ENCODE measurements at places on chromosomes 6 and 20.
A peak's percentile ranks its signal among the peaks of the same experiment; 100 is the strongest.

- no peak for DNase-seq
Observed at GRCh38 chr6:13354331-13355042, 26.1 kb upstream of the TBC1D7 start.

- DNase-seq: no peak
Observed at GRCh38 chr20:3297079-3297378, 58.0 kb upstream of the SLC4A11 start.

DNA sequence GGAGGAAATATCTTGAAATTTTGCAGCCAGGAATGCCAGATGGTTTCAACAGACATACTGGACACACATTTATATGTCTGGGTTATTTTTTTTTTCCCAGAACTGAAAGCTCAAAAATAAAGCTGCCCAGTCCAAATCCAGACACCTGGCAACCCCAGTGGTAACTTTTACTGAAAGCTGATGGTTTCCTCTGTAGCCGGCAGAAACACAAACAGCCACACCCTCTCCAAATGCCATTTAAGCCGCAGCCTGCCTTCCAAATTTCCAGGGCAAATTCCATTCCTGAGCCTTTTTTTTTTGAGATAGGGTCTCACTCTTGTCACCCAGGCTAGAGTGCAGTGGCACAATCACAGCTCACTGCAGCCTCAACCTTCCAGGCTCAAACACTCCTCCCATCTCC, 6.5 kb upstream of the PREX1 start:
- DNase-seq: no peak

GRCh38 chr6:116536216-116536621, 9.3 kb downstream of the TRAPPC3L start:
- DNase-seq: peak; percentile 58

DNA sequence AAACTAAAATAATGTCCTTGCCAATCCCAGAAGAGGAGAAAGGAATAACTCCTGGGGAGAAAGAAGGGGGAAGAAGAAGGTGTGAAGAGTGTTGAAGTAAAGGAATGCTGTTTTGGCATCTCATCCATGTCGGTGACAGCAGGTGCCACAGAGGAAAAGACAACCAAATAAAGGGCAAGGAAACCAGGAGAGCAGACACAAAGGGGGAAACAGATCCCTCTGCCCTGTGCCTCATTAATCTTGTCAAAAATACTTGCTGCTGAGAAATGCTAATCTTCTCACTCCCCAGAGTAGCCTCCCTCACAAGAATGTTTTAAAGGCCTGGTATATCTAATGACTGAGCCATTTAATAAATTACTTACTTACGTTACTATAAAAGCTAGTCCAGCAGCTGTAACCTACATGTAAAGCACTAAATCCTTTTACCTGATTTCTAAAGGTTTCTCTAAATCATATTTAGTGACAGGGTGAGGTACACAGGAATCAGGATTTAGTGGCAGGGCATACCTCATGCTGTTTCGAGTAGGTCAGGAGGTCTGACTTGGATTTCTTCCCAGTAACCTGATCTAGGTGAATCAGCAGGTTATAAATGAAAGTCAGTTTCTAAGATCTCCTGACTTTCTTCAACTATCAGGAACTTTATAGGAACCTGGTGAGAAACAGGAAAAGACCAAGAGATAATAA, 377.1 kb downstream of the CENPW start:
- no peak for DNase-seq

- DNase-seq: no peak
Observed at GRCh38 chr20:62266340-62266739, 28.0 kb downstream of the OSBPL2 start.

GRCh38 chr6:70371454-70372105, 41.7 kb upstream of the FAM135A start:
- DNase-seq: peak; percentile 82

- peak; percentile 35 for DNase-seq
Observed at GRCh38 chr6:106648651-106649308, 19.4 kb downstream of the QRSL1 start.

DNA sequence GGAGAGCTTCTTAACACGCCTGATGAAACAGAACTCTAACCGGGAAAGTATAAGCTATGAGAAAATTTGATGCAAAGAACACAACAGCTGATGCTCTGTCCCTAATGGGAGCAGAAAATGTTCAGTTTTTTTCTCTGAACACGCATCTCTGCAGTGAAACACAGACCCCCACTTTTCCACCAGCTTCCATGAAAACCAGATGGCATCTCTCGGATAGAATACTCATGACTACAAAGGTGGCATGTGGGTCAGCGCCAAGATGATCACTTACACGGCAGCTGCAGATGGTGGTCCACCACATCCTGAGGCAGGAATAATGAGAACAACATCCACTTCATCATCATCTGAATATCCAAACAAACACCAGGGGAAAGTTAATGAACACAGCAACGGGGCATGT, 85.2 kb upstream of the CNR1 start:
- no peak for DNase-seq

DNA sequence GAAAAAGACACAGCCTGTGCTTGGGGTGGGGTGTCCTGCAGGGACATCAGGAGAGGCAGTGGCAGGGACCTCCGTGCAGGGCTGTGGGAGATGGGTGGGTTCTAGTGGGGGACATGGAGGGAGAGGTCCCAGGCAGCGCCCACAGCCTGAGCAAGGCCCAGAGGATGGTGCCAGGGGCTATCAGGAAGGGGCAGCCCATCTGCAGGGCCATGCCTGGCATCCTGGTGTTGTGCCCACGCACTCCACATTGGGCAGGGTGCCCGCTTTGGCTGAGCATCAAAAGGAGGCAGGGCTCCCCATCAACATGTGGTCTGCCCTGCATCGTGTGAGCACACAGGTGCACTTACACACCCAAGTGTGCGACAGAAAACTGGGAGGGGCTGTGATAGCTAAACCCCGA, 184.3 kb upstream of the SNX9 start:
- DNase-seq: no peak

DNA sequence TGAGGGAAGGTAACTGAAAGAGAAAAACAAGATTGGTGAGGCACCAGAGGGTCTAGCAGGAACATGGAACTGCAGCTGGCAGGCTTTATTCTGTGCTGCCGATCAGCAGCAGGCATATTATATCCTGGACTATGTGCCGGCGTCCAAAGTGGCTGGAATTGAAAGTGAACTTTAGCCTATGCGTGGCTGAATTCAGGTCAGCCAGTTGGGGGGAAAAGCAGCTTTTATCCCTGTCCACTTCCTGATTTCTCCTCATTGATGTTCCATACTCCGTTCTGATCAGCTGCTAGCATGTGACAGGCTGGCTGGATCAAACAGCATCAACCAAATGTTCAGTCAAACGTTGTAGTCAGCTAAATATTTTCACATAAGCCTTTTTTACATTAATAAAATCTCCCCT, 99.0 kb downstream of the CAP2 start:
- DNase-seq: no peak

- DNase-seq: peak; percentile 83
Observed at GRCh38 chr6:110875548-110876169, 1.1 kb downstream of the AMD1 start.

- no peak for DNase-seq
Observed at GRCh38 chr20:34642009-34642408, 34.9 kb downstream of the PIGU start.

- DNase-seq: peak; percentile 44
Observed at GRCh38 chr6:99613705-99614429, 7.2 kb downstream of the PRDM13 start.

GRCh38 chr20:35342154-35342769, 50.0 kb upstream of the FAM83C start:
- DNase-seq: no peak

DNA sequence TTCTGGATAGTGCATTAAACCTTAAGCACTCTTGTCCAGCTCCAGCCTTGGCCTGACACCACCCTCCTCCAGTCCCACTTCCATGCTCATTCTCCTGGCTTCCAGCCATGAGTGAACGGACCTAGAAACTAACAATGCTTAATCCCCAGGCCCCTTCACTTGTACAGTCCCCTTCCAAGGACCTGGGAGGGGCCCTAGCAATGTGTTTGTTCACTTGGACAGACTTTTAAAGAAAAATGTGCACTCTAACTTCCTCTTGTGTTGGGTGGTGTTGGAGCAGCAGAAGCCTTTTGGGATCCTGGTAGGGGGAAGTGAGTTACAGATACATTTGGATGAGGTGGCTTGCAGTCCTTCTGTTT, 48.9 kb upstream of the CCN6 start:
- no peak for DNase-seq

DNA sequence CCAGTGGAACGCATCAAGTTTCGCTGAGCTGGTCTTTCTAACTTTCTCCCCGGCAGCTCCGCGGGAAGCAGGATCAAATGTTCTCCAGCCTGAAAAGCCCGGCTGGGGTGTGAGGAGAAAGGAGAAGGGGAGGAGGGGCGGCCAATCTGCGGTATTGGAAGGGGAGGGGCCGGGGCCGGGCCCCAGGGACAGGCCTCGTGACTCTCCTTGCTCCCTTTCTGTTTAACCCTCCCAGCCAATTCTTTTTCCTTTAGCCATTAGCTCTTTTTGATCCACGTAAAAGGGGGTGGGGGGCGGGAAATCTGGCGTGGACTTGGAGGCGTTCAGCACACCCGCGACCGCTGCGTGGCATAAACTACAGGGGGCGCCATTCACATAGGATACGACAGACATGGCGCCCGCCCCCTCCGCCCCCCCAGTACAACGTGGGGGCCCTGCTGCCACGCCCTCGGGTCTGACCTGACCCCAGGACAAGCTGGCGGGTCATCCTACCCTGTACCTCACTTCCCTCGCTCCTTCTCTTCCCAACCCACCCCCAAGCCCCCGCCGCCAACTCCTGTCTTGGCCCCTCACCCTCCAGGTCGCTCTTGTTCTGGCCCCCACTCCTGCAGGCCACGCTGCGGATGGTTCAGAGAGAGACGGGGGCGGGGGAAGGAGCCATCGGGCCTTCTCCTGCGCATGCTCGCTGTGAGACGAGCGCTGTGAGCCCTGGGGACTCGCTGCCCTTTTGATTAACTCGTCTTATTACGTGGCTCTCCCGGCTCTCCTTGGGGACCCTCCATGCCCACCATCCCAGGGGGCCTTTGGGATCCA, 7.8 kb upstream of the MDGA1 start:
- DNase-seq: peak; percentile 71

DNA sequence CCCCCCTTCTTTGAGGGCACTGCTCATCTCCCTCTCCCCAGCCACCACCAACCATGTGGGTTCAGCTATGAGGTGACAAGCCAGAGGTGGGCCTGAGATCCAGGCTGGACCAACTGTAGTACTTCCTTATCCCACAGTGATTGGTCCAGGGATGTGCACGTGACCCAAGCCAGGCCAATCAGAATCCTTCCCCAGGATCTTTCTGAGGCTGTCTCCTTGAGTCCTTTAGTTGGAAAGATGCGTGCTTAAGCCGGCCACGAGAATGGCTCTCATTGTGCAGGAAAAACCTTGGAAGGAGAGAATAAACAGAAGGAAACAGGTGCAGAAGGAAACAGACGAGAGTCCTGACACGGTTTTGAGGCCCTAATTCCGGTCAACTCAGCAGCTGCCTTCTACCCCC, 39.2 kb downstream of the ZC3H12D start:
- DNase-seq: no peak

DNA sequence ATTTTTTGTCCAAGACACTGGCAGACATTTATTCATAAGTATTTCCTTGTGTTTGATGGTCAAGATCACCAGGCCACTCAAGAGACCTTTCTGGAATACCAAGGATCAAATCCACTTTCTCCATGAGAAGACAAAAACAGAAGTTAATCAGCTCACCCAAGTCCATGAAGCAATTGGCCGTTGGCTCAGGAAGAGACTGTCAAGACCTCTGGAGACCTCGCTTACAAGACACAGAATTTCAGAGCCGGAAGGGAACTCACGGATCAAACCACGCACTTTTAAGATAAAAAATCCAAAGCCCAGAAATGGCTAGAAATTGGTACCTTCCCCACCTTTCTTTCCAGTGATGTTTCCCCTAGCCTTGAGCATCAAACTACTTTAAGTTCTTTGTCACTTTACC, 3.3 kb downstream of the TRERF1 start:
- no peak for DNase-seq

Measured in NCI-H146 (cell line).